Thoracic aorta (tissue), 2 donors: ENCODE measurements at places on chromosomes 6 and 20. TPM values are rescaled to one million over a fixed set of nuclear protein-coding genes. Genes with fewer than 3 reads are reported as not detected.

The STMND1 gene
- total RNA-seq = not detected

DNA sequence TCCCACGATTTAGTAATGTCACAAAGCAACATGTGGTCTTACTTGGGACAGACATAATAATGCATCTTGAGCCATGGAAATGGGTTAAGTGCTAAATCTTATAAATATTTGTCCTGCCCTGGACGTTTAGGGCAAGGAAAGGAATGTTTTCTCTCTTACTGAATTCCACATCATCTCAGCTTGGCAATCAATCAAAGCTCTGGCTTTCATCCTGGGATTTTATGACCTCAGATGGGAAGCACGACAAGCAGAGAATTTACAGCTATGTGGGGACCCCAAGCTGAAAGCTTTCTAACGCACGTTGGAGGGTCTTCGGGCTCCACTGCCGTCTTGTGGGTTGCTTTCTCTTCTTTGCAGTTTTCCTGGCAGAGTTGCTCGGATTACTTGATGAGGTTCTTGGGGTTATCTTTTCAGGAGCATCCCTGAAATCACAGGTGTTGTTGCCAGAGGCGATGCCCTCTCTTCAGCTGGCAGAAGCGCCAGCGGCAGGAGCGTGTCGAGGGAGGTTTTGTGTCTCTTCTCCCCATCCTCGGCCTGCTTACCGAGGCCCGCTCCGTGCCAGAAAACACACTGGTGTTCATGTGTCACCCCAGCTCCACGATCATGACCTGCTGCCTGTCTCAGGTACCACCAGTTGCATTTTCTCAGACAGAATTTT lies 73.4 kb upstream of the FRMD1 start:
- DNase-seq = no peak

The KIZ gene
- total RNA-seq = 67.3 TPM

DNA sequence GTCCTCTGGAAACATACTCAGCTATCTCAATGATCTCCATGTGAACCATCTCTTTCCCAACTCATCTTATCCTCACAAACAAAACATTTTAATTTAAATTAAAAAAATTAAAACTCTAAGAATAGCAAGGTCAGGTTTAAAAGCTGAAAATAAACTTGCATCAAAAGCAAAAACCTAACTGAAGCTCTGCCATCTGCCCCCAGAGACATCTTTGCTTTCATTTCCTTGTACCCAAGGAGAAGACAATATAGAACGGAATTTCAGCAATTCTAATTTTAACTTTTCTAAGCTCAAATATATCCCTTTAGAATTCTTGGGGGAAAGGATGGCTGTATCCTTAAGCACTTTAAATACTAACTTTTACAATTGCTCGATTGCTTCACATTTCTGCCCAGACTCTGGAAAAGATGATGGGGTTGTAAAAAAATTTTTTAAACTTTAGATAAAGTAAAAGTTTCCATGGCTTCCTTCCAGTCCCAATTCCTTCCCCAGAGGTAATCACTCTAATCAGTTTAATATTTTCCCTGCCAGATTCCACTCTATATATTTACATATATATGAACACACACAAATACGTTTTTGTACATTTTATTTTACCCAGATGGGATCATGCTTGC lies 69.2 kb upstream of the SMIM29 start:
- no peak for DNase-seq
